ENCODE measurements at places on chromosomes 1 and 21.

GRCh38 chr1:53135735-53136114 lies 6.7 kb downstream of the SLC1A7 start:
- peak; percentile 41 for DNase-seq

DNA sequence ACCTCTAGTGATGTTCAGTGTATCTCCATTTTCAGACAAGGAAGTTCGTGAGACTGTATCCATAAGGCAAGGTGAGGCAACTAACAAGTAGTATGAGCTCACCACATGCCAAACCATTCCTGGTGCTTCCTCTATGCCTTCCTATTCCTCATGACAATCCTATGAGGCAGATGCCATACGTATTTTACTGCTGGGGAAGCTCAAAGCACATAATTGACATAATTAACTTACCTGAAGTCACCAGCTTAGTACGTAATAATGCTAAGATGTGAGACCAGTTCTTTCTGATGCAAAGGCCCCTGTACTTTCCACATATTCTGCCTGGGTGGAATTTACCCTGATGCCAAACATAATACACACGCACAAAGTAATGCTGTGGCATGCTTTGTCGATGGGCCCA lies 83.6 kb upstream of the NFIA start:
- DNase-seq: no peak

GRCh38 chr1:68331117-68331865 lies 99.0 kb upstream of the WLS start:
- DNase-seq: no peak

DNA sequence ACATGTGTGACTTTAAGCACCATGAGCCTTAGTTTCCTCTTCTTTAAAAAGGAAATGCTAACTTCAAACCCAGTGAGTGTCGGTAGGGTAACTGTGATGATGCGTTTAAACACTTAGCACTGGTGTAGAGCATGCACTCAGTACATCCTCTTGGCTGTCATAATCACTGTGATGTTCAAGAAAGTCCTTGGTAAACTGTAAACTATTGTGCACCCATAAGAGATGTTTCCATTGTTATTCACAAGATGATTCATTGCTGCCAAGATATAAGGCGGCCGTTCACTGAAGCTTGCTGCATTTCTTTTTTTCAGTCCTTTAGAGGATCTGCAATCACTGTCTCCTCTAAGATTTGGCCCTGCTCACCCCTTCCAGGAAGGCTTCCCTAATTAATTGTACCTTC lies 61.8 kb upstream of the DAB1 start:
- no peak for DNase-seq

DNA sequence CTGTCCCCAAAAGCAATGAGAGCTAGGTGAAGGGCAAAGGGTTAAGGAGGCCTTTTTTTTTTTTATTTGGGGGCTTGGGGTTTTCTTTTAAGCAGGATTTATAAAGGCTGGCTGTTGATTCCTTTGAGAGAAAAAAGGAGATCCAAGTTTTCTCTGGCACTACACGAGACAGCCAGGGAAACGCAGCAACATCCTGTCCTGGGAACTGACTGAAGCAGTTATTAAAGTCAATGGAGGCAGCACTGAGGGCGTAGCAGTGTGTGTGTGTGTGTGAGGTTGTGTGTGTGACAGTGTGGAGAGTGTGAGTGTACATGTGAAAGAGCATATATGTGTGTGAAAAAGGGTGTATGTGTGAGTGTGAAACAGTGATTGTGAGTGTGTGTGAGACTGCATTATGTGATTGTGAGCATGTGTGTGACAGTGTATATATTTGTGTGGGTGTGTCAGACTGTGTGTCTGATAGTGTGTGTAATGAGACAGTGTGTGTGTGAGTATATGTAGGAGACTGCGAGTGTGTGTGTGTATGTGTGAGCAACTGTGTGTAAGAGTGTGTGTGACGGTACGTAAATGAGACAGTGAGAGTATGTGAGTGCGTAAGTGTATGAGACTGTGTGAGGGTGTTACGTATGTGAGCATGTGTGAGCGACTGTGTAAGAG lies 65.9 kb upstream of the TIAM1 start:
- no peak for DNase-seq

GRCh38 chr1:160733898-160734297 lies 5.1 kb upstream of the SLAMF7 start:
- DNase-seq: no peak

DNA sequence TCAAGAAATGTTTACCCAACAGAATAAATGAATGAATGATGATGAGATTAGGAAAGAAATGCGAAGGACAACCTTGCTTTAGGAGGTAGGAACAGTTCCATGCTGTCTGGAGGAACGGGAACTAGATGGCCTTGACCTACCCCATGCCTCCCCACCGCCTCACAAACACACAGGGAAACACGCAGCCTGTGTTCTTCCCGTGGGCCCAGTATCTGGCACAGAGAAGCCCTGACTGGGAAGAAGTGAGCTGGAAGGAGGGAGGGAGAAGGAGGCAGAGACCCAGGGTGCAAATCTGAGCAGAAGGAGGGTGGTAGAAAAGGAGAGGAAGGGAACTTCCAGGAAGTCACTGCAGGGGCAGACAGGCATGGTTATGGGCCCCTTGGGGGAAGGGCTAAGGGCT lies 3.5 kb upstream of the ADORA1 start:
- DNase-seq: no peak

- DNase-seq: no peak
These were observed 51.4 kb downstream of the CDC7 start for GRCh38 chr1:91552091-91552490.

- DNase-seq: no peak
These were observed 39.7 kb downstream of the SLC66A1 start for GRCh38 chr1:19351873-19352272.

- no peak for DNase-seq
These were observed 6.2 kb downstream of the FAAP20 start for GRCh38 chr1:2188336-2188735.

DNA sequence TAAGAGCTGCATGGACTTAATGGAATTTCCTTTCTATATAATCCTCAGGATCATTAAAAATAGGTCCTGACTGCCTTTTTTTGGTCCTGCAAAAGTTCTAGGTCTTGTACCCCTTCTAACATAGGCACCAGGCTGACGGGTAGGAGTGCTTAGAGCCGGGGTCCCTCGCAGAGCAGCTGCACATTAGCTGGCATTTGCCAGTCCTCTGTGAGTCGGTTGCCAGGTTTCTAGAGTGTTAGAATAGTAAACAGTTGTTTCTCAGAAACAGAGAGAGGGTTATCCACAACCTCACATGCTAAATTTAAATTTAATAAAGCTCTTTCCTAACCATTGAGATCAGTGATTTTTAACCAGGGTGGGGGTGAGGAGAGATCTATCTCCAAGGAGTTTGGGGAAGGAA lies 35.4 kb upstream of the HEATR1 start:
- no peak for DNase-seq

DNA sequence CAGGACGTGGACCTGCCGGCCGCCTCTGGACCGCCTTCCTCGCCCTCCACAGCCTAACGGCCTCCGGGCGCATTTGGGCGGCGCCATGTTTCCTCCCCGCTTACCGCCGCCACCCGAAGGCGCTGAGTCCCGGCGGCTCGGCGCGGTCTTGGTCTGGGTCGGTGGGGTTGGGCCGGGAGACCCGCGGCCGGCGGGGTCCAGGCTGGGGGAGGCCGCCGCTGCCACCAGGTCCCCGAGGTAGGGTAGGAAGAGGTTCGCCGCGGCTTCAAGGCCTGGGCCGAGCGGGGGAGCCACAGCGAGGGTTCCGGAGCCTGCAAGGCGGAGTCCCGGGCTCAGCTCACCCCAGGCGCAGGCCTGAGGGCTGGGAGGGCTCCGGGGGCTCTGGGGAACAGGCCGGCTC lies 5.5 kb downstream of the OR2C3 start:
- no peak for DNase-seq

GRCh38 chr21:36424592-36424991 lies 39.4 kb downstream of the CHAF1B start:
- DNase-seq: no peak

DNA sequence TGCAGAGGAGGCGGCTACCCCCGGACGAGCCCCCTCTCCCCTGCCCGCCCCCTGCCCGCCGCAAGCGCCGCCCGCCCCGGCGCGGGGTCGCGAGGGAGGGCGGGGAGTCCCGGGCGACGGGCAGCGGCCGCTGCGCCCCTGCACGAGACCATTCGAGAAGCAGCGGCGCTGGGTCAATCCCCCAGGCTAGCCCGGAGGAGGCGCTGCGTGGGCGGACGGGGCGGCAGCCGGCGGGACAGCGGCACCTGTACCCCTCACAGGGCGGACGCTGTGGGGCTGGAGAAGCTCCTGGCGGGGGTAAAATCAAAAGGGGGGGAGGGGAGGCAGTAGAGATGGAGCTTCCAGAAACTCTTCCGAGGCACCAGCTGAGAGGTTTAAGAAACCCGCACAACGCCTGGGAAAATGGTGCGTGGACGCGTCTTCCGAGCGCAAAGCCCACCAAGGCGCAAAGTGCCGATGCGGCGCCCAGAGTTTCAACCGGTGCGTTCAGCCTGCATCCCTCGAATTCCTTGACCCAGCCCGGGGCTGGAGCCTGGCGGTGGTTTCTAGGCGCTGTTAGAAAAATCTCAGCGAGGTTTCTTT lies at the start of gene PLPPR5:
Gene PLPPR5, minus strand, starts transcription at position 1 of the 582 bp plus-strand sequence. CDS start 190 bp downstream, outside the sequence.
- no peak for DNase-seq

GRCh38 chr1:205535096-205535495 lies 30.6 kb downstream of the CDK18 start:
- no peak for DNase-seq

DNA sequence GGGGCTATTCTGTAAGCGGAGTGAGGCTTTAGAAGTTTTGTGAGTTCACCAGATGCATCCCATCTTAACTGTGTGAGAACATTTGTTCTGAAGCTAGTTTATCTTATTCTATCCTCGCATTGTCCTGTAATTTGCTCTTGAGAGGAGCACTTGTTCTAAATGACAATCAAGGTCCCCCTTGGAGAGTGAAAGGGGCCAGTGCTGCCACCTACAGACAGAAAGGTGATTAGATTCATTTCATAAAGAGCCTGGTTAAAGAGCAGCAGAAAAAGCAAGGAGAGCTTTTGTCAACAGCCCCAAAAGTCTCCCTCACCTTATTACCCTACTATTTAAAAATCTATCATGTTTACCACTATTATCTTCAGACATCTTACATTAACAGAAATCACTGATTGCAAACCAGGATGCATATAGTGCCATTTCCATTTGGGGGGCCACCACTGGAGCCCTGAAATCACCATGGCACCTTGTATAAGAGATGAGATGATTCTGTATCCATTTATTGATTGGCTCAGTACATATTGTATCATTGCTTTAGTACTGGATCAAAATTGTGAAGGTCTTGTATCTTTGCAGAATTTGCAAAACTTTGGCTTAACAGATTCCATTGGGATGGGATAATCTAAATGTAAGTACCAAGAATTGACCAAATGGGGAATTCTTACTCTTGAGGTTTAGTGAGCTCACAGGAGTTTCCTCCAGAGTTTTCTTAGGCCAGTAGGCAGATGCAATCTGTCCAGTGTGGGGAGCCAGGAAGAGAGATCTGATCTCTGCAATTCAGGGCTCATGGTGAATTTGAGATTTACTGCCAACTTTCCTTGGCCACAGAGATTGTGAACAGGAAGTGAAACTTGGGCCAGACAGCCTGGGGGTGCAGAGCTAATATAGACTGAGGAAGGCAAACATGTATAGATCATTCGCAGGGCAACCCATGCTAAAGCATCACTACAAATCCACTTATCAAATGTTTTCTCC lies 64.3 kb upstream of the TRABD2B start:
- DNase-seq: peak; percentile 3

GRCh38 chr1:204584699-204585372 lies 68.6 kb downstream of the MDM4 start:
- peak; percentile 31 for DNase-seq

DNA sequence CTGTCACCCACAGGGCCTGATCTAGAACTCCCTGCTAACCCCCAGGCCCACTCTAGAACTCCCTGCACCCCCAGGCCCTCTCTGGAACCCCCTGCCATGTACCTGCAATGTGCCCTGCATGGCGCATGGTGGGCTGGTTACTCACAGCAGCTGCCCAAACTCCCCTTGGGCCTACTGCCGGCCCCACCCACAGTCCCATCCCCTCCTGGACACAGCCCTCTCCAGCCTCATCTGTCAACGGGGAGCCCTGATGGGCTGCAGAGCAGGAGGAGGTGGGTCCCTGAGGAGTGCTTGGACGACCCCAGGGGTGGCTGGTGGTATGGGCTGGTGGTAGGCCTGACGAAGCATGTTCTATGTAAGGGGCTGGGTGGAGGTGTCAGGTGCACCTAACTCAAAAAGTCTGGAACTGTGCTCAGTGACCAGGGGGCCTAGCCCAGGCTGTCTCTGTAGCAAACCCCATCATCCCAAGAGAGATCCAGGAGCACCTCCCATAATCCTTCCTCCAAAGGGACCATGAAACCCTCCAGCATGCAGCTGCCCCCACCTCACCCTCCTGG lies 19.0 kb upstream of the PRSS38 start:
- DNase-seq: no peak

GRCh38 chr1:81505831-81506230 lies 294.9 kb upstream of the ADGRL2 start:
- no peak for DNase-seq

All from CD4-positive, alpha-beta T cell treated with Interleukin-10 for 1 hour (primary cell).